Bone marrow (tissue), 2 donors: ENCODE measurements at places on chromosomes 11 and 22.

DNA sequence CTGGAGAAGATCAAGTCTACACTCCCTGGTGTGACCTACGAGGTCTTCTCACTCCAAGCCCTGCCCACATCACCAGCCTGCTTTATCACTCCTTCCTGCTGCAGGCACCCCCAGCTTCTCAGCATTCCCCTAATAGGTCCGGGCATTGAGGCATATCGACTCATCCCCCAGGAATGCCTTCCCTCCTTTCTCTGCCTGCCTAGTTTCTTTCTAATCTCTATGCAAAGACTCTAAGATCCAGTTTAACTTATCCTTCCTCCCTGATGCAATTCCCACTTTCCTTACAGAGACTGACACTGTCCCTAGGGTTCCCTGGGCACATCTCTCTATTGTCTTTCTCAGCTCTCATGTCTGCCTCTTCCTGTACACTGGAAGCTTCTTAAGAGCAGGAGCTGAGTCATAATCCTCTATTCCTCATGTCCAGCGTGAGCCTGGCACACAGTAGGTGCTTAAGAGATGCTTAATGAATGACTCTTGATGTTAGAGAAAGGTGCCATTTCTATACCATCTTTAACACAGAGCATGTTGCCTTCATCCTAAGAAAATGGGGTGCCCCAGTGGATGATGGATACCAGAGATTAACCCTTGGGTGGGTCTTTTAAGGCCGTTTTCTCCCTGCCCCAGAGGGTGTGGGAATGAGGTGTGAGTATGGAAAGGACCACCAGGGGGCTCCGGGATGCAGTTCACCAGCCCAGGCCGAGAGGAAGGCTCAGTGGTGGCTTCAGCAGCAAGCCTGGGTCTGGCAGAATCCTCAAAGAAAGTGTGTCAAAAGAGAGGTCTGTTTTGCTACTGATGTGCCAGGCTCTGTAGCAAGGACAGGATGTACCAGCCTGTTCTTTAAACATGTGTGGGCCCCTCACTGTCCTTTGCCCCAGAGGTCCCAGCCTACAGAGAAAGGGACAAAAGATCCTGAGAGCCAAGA lies 34.7 kb downstream of the PARVA start:
- no peak for DNase-seq

DNA sequence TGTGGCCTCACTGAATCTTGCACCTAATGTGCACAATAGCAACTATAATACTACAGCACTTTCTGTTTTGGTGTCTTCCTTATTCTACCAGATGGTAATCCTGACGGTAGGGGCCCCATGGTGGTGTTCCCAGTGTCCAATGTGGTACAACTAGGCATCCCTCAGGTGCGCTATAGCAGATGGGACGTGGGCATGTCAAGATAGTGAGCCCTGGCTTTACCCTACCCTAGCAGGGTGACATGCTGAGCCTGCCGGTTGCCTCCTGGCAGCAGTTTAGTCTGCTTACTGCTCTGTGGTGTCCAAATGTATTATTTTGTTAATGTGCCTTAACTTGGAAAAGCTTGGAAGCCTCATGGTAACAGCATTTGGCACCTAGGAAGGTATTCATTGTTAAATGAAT lies 19.2 kb downstream of the ACO2 start:
- DNase-seq, result no peak

GRCh38 chr22:44185237-44186120 lies 4.8 kb downstream of the PARVG start:
- DNase-seq, result no peak

- no peak for DNase-seq
Observed at GRCh38 chr11:123382555-123383074, 47.5 kb upstream of the GRAMD1B start.

- no peak for DNase-seq
Observed at GRCh38 chr11:19342036-19342435, 101.3 kb upstream of the E2F8 start.

GRCh38 chr11:70582886-70583641 lies 184.7 kb downstream of the CTTN start:
- DNase-seq, result no peak

DNA sequence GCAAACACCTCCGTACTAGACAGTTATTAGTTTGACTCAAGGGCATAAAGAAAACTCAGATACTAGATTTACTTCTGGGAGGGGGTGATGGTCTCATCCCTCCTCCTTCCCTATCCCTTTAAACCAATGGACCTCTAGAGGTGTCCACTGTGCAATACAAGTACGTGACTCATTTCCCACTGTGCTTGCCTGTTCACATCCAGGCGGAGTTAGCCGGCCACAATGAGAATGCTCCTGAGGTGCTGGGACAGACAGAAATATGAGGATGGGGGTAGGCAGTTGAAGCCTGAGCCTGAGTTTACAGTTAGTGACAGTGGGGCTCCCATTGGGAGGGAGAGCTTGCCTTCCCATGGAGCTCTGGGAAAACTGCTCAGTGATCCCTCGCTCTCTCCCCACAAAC lies 8.4 kb upstream of the PMM1 start:
- DNase-seq, result no peak

GRCh38 chr22:49521787-49522224 lies 305.9 kb downstream of the BRD1 start:
- no peak for DNase-seq

- no peak for DNase-seq
Observed at GRCh38 chr11:1967641-1968225, 20.6 kb downstream of the MRPL23 start.

- no peak for DNase-seq
Observed at GRCh38 chr22:50460938-50461337, 13.9 kb downstream of the SBF1 start.

DNA sequence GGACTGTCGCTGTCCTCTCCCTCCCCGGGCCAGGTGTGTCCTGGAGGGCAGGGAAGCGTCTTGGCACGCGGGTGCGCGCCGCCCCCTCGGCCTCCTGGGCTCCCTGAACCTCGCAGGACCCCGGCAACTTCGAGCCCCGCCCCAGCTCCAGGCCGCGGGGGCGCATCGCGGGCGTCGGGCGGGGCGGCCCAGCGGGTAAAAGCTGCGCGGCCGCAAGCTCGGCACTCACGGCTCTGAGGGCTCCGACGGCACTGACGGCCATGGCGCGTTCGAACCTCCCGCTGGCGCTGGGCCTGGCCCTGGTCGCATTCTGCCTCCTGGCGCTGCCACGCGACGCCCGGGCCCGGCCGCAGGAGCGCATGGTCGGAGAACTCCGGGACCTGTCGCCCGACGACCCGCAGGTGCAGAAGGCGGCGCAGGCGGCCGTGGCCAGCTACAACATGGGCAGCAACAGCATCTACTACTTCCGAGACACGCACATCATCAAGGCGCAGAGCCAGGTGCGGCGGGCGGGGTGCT lies at the start of gene CST6:
TSS of gene CST6 (plus strand) at position 224 of the 519 bp plus-strand sequence. CDS start at position 261, 37 bp downstream.
- no peak for DNase-seq

- DNase-seq, result no peak
Observed at GRCh38 chr11:5384335-5384734, 723 bp downstream of the OR51M1 start.

DNA sequence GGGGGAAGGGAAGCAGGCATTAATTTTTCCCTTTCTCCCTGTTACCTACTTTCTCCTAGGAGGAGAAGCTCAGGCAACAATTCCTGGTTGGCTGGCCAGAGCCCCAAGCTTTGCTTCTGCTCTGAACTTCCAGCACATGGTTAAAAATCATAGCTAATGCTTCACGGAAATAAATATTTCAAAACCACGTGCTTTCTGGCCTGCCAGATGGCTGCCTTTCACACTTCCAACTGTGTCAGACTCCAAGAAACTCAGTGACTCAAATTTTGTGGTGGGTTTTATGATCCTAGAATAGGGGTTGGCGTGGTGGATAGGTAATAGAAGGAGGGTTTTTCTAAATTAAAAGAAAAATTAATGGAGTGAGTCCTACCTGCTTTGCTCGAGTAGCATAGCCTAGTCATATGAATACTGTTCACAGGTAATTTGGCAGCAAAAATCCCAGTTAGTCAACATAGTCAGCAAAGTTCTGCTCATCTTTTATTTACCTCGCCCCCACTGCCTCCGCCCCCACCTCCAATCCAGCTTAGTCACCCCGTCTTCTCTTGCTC lies 58.6 kb downstream of the SC5D start:
- no peak for DNase-seq

DNA sequence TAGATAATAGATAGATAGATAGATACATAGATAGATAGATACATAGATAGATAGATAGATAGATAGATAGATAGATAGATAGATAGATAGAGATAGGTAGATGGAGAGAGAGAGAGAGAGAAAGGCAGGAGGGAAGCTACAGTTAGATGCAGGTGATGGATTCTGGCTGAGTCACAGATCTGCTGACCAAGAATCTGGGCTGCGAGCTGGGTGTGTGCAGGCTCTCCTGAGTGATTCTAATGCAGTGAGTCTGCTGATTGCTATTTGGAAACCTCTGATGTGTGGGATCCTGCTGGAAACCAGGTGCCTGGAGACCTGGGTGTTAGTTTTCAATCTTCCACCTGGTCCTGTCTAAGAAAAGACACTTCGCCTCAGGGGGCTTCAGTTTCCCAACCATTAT lies 1441.8 kb downstream of the TBC1D22A start:
- no peak for DNase-seq
